ENCODE measurements at places on chromosomes 6 and 20.

DNA sequence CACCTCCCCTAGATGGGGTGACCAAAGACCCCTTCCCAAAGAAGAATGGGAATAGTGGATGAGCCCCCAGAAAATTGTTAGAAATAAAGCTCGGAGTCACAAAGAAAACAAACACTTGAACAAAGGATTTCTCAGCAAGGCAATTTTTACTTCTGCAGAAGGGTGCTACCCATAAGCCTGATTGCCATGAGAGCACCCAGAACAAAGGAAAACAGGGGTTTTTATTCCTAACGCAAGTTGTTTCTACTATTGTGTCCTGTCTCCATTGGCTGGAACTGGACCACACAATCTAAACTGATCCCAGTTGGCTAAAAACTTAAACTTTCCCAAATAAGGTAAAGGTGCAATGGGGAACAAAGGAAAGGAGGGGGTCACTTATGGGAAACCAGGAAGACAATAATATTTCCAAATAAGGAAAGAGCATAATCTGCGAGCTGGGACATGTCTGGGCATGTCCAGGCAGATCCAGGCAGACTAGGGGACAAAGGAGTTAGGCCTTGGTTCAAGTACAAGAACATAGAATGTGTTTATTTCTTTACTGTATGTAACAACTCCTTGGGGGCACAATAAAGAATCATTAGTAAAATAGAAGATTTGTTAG lies 20.0 kb downstream of the HLA-B start:
- no peak for DNase-seq

DNA sequence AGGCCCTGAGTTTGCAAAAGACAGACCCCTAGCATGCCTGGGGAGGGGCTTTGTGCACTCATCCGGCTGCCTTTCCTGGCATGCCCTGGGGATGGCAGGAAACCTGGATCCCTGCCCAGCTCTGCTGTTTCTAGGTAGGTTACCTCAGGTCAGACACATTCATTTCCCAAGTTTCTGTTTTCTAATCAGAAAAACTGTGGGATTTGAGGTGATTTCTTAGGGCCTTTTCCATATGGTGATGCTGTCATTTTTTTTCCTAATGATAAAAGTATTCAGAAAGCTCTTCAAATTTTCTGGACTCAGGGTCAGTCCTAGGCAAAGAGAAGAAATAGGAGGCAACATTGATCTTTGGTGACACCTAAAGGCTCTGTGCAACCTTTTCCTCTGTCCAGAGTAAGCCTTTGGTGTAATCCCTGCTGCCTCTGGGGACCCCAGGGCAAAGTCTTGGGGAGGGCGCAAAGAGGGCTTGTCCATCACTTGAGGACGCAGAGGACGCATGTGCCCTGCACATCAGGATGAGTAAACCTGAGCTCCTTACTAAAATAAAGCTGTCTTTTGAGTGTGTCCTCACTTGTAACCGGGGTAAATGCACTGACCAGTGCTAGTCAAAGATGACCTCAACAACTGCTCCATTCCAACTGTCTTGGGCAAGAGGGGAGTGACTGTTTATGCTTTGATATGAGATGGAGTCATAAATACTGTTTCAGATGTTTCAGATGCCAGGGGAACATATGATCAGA lies 13.5 kb upstream of the TRAM2 start:
- DNase-seq = no peak

DNA sequence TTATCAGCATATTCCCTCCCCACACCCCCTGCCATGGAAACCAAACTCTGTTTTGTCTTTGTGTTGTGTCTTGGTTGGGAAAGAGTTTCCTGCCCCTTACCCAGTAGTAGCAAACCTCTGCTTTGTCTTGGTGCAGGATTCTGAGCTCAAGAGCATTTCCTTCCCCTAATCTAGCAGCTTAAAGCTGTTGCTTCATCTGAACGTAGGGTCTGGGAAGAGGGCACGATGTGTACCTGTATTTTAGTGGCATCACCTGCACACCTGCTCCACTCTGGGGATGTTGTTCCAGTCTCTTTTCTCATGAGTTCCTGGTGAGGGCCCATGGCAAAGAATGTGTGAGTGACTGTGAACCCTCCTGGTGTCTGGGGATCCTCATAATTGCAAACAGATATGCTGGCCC lies 164.7 kb downstream of the SCP2D1 start:
- DNase-seq = no peak

DNA sequence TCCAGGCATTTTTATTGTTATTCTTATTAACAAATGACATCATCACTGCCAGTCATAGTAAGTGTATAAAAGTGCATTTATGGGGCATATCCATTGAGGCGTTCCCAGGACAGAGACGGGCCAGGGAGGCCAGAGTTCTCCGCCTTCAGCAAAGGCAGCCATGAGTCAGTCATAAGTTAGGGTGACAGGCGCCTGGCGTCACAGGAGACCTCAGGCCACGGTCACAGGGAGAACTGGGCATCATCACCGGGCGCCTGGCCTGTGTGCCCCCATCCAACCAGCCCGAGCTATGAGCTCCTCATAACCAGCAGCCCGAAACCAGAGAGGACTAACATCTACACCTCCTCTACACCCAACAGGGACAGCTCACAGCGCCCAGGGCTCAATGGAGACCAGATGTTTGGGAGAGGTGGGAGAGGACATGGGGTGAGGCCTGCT lies 259.2 kb downstream of the DLL1 start:
- no peak for DNase-seq

- DNase-seq = no peak
Measured at GRCh38 chr6:166910601-166911000, 45.7 kb downstream of the RNASET2 start.

- no peak for DNase-seq
Measured at GRCh38 chr6:107186047-107186446, 70.7 kb upstream of the BEND3 start.

DNA sequence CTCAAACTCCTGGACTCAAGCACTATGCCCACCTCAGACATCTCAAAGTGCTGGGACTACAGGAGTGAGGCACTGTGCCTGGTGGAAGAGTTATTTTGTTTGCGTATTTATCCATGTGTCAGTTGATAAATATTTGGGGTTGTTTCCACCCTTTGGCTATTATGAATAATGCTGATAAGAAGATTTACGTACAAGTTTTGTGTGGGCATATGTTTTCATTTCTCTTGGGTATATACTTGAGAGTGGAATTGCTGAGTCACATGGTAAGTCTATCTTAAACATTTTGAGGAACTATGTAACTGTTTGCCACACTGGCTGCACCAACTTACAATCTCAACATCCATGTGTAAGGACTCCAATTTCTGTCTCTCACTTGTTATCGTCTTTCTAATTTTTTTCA lies 200.3 kb downstream of the RNGTT start:
- no peak for DNase-seq

DNA sequence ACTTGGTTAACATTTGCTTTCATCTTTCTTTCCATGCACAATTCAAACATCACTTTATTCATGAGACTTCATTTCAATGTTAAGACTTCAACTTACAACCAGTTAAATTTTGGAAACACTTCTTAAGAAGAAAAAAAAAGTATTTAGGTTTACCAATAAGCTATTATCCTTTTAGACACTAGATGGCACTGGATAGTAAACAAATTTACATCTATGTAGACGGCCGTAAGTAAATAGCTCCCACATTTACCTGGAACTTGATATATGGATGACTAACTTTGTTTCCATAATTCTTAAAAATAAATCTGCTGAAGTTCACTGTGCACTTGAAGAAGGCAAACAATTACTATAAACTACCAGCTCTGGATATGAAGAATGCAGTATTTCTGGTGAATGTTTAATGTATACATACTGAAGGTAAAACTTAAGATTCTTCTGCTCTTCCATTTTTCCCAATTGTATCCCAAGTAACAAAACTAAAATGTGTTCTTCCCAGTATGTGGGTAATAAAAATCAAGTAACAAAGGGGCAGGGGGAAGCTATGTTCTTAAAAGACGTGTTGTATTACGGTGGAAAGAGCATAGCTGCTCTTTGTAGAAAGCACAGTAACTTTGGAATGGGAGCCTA lies 130.6 kb upstream of the C6orf118 start:
- DNase-seq = no peak

DNA sequence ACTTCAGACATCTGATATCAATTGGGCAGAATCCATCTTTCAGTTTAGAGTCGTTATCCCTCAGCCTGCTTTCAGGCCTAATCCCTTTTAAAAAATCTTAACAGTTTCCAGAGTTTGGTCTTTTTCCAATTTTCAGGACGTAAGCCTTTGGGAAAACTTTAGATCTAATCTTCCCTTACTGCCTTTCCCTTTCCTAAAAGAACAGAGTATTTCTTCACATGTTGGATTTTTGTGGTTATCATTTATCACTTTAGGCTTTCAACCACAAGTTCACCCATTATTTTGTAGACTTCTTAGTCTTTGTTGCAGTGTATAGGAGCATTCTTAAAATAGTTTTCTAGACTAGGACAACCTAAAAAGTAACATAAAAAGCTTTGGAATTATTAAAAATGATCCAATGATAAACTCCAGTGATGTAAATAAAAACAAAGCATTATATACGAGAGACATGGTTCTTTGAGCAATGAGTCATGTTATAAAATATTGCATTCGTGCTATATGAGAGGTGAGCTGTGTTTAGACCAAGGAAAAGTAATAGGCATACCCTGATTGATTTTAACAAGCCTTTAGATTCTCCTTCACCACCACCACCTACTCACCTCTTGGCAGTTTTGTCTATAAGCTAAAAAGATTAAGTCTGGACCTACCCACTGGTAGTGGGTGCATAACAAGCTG lies 90.4 kb upstream of the MCHR2 start:
- no peak for DNase-seq

- no peak for DNase-seq
Measured at GRCh38 chr20:42686057-42686456, 503.6 kb downstream of the PTPRT start.

DNA sequence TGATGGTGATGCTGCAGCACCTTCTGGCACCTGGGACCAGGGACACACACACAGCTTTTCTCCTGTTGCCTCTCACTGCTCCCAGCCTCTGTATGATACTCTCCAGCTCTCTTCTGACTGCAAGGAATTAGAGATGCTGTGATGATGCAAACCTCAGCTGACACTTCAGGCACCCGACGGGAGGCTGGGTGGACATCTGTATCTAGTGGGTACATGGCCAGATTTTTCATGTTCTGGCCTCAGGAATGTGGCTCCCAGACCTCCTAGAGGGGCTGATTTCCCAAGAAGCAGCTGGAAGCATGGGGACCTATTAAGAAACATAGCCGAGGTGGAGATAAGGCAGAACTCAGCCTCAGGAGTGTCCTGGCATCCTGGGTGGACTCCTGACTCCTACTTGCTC lies 6.8 kb upstream of the EPB41L1 start:
- no peak for DNase-seq

DNA sequence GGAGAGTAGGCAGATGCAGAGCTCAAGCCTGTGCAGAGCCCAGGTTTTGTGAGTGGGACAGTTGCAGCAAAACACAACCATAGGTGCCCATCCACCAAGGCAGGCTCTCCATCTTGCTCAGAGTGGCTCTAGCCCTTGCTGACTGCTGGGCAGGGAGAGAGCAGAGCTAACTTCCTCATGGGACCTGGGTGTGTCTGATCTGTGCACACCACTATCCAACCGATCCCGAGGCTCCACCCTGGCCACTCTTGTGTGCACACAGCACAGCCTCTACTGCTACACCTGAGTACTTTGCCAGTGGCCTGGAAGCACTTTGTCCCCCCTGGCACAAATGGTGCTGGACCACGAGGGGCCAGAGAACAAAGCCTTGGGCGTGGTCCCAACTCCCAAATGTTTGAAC lies 7.9 kb upstream of the DEFB125 start:
- DNase-seq = no peak

GRCh38 chr20:33569802-33570391 lies 80.0 kb downstream of the CBFA2T2 start:
- no peak for DNase-seq

GRCh38 chr6:89530982-89531381 lies 98.0 kb downstream of the ANKRD6 start:
- no peak for DNase-seq

DNA sequence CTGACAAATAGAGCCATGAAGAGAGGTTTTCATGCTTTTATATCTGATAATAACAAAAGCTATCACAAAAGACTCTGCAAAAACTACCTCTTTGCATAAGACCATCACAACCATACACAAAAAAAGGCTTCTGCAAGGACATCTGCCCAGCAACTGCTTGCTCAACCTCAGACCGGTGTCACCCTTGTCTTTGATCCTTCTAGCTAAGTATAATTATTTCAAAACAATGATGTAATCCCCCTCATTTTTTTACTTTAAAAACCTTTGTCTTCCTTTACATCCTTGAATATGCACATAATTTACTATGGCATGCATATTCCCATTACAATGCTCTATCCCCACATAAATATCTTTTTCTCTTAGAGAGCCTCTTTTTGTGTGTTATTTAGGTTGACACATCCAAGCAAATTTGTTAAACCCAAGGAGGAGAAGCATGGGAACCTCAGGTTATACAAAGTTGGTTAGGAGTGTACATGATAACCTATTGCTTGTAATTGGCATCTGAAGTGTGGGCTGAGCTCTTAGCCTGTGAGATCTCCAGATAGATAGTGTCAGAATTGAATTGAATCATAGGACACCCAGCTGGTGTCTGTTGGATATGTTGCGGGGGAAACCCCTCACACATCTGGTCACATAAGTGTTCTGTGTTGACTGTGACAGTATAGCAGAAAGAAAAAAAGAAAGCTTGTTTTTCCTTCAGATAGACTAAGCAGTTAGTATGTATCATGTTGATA lies 20.7 kb upstream of the CGA start:
- no peak for DNase-seq

DNA sequence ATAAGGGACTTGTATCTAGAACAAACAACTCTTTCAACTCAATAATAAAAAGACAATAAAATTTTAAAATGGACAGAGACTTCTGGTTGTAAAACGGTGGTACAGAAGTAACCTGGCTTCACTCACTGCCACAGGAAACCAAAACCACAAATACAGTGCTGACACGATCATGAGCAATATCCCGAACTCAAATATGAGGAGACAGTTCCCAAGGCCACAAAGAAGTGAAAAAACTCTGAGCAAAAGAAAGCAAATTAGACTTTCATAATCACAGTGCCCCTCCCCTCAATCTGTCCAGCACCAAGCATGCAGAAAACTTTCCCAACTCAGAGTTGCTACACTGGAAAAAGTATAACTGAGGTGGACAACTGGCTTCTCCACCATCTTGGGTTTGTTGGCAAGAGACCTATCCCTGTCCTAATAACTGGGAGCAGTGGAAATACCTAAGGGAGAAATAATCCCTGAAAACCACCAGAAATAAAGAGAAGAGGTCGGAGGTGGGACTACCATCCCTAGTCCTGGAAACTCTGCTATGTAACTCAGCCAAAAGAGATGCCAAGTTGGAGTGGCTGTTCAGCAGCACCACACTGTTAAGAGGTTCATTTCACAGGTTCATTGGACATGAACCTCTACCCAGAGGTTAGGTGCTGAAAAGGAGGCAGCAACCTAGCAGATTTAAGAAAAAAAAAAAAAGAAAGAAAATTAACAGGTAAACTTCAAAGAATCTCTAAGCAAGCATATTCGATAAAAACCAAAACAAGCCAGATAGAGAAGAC lies 55.5 kb downstream of the REV3L start:
- DNase-seq = no peak

- no peak for DNase-seq
Measured at GRCh38 chr6:136335736-136336363, 46.2 kb upstream of the BCLAF1 start.
